ENCODE measurements at places on chromosomes 3 and 15.

GRCh38 chr3:32195995-32196540 is 42.4 kb upstream of the CMTM8 start:
- no peak for DNase-seq

DNA sequence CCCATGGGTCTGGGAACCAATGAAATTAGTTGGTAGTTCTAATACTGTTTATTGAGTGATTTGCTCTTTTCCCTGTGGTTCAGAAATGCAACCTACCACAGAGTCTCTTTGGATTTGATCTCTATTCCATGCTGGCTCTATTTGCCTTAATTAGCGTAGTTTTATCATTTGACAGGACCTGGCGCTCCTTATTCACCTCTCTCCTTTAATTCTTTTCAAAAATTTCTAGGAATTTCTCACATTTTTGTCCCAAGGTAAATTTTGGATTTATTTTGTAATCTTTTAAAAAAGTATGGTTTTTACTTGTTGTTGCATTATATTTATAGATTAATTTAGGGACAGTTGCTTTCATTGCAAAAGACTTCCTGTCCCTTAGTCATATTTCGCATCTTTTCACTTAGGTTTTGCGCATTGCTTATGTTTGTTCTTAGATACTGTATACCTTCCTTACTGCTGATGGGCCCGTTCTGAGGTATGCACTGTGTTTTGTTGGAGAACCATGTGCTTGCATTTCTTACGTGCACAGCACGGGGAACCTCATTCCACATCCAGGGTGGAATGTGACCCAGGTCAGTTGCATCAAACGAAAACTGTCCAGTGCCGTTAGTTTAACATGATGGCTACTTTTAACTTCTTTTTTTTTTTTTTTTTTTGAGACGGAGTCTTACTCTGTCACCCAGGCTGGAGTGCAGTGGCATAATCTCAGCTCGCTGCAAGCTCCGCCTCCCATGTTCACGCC is 27.0 kb downstream of the SENP5 start:
- no peak for DNase-seq

- DNase-seq: no peak
These were observed 1017.4 kb downstream of the SQOR start for GRCh38 chr15:46652266-46652665.

GRCh38 chr3:153162513-153163392 is 727 bp downstream of the RAP2B start:
- DNase-seq: no peak

- DNase-seq: no peak
These were observed 13.2 kb downstream of the AAGAB start for GRCh38 chr15:67241132-67241855.
